ENCODE measurements at places on chromosomes 4 and X.

- DNase-seq = no peak
These were observed 13.4 kb downstream of the TBC1D9 start for GRCh38 chr4:140742838-140743193.

DNA sequence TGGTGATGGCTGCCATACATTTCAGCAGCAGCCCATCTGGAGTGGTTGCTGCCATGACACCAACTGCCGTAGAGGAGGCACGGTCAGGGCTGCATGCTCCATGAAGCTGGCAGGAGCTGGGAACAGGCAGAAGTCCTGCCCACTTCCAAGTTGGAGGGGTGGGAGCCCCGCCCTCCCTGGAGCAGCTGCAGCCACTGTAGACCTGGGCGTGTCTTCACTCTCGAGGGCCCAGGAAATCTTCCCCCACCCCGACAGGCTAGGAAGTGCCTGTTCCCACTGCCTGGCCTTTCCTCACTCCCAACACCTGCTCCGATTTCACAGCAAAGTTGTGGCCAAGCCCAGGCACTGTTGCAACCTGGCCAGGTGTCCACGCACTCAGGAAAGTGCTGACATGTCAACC lies 42.3 kb downstream of the NALF2 start:
- DNase-seq = no peak

GRCh38 chr4:24896056-24896455 lies 16.8 kb downstream of the CCDC149 start:
- DNase-seq = no peak

DNA sequence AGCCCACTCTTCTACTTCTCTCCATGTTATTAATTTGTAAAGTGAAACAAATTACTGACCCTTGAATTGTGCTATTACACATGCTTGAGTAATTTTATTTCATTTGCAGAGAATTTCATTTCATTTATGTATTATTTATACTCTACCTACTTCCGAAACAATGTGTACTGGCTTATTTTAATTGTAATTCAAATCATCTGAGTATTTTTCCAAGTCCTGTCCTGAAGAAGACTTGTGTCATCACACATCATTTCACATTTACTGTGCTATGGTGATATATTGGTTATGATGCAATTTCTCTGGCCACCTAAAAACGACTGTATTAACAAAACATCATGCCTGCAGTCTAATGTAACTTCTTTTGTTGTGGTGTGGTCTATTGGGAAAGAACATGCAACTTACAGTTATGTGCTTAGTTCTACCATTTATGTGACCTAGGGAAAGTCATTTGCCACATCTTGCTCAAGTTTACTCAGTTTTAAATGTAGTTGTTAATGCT lies 384.5 kb downstream of the RPA4 start:
- DNase-seq = peak; percentile 29

GRCh38 chr4:99915449-99915848 lies 21.2 kb upstream of the LAMTOR3 start:
- DNase-seq = peak; percentile 4

DNA sequence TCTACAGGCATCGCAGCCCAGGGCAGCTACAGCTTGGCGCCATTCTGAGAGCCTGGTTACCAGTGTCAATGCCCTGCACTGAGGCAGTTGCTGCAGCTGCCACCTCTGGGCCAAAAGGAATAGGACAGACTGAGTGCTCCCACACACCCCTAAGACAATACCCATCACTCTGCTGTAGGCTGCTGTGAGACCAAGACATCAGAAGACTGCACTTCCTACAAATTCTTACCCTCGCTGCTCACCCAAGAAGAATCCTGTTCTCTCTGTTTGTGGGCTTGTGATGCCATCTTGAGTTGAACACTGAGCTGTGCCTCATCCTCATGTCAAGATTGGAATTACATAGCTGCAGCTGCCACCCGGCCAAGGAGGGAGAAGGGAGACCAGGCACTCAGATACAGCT lies 1847.0 kb upstream of the PCDH10 start:
- no peak for DNase-seq

GRCh38 chrX:93259029-93259428 lies 414.3 kb downstream of the NAP1L3 start:
- no peak for DNase-seq

GRCh38 chr4:145720656-145721055 lies 40.7 kb downstream of the C4orf51 start:
- DNase-seq = no peak

- no peak for DNase-seq
These were observed 113.0 kb downstream of the ANAPC10 start for GRCh38 chr4:144985014-144985413.

DNA sequence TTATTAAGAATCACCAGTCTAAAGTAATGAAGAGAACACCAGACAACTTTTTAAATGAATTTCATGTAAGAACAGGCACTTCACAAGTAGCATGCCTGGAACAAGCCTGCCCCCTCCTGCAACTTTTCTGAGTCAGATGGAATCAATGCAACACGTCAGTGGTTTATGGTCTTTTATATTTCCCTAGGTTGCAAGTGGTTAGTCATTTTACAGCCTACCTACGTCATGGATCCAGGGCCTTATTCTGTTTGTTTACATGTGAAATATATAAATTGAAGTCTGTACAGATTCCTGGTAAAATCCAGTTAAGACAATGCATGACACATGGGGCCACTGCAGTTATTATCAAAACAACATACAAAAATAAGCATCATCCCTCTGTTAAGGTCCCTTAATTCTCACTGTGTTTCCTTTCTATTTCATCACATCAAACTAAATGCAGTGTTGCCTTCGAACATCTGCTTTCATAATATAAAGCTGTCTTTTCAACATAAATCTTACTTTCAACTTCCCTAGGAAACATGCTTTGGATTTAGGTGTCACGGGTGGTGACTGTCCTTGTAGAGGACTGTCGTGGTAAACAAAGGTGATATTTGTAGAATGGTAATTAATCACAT lies 309.3 kb downstream of the FRMPD4 start:
- peak; percentile 81 for DNase-seq

DNA sequence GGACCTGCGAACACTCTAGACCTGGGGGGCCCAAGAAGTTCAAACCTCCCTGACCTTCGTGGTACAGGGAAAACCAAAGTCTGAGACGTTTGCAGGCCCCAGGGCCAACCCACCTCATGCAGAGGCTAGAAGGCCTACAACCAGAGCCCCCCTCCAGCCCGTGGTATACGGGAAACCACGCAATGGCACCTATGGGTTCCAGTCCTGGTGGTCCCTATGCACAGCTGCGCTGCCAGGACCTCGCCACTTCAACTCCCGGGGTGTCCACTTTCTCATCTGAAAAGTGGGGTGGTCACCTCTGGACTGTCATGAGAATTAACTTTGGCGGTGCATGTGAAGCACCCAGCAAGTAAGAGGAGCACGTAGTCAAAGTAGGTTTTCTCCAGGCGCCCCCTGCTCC lies 8.4 kb upstream of the MSX1 start:
- no peak for DNase-seq

DNA sequence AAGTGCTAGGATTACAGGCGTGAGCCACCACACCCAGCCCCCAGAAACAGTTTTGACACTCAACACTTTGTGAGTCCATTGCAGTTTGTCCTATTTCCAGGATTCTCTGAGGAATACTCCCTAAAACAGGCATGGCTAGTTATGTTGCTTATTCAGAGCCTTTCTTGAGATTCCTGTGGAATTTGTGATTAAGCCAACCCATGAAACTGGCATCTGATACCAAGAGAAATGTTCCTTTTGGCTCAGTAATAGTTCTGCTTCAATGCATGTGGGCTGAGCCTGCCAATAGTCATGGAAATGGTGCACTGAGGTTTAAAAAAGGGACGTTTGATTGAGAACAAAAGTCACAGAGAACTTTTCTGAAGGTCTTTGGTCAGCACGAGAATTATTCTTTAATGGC lies 241.7 kb downstream of the PPP1R2C start:
- DNase-seq = no peak

DNA sequence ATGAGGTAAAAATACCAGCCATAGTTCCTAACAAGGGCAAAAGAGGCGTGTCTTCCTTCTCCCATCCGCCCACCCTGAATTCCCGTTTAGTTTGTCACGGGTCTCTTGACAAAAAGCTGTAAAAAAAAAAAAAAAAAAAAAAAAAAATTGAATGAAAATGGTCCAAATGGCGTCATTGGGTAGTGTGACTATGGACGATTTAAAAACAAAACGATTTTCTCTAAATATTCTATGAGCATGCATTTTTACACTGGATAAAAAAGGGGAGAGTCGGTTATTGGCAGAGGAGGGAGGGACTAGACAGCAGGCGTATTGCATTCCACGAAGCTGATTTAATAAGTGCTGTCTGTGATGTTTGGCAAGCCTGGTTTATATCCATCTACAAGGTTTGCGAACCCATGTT lies at the start of gene FAM133A:
Gene FAM133A (plus strand): TSS at position 338 of the 403 bp plus-strand sequence. CDS start 35,214 bp downstream, outside the sequence.
- peak; percentile 73 for DNase-seq

DNA sequence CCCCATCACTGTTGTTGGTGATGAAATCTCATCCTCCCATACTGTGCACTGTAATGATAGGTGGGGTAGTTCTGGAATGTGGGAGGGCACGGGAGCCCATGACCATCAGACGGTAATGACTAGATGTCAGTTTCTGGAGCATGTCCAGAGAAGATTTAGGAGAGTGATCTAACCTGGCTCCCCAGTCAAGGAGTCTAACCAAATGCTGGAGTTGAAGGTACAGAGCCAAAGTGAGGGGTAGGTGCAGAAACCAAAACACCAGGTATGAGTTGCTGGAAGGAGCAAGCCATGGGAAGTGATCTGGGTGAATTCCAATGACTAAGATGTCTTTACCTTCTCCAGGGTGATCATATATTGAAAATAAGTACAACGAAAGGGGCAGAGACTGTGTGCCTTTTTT lies 296.9 kb downstream of the INPP4B start:
- DNase-seq = no peak

GRCh38 chr4:2433609-2434350 lies 15.0 kb downstream of the CFAP99 start:
- DNase-seq = no peak

DNA sequence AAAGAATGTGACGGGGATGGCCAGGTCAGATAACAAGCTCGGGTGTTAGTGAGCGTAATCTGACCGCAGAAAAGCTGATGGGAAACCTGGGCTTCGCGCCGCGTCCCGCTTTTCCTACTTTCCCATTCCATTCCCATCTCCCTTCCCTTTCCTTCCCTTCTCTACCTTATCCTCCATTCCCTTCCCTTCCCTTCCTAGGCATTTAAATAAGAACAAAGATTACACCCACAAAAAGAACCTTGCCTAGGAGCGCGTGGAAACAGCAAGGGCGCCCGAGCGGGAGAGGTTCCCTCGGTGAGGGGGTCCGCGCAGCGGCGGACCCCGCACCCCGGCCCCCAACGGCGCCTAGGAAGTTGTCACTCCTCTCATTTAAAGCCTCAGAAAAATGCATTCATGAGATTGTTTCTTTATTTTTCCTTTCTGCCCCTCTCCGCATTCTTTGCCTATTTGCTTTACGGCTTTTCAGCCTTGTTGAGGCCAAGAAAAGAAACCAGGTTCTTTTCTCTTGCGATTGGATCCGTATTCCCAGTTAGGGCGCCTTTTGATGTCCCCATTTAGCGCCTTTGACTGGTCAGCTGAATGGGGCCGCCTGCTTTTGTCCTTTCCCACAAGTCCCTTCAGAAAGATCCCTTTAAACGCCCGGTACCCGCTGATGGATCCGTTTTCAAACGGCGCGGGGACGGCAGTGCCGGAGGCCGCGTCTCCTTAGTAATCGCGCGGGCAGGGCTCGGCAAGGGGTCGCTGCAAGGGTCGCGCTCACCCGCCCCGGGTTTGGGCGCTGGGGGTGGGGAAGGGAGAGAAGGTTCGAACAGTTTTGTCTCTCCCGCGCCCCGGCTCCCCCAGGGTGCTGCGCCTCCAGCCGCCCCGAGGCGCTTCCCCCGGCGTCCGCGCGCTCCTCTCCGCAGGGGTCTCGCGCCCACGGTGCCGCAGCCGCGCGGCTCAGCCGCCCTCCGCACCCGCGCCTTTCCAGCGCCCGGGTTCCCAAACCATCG lies 54.1 kb upstream of the TMEM33 start:
- DNase-seq = peak; percentile 9

DNA sequence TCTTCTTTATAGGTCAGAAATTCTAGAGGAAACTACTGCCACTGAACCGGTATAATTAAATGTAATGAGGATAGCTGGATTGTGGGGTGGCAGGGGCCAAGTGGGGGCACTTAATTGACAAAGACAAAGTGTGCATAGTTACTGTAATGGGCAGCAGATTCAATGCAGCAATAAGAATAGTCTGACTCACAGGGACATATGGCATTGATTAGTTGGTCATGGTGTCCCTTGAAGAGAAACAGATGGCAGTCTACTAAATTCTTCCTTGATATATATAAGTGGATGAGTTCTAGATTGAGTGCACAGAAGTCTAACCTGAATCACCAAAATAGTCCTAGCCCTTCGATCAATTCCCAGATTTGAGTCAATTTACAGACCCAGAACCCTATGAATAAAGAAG lies 31.6 kb downstream of the ETDC start:
- peak; percentile 28 for DNase-seq

DNA sequence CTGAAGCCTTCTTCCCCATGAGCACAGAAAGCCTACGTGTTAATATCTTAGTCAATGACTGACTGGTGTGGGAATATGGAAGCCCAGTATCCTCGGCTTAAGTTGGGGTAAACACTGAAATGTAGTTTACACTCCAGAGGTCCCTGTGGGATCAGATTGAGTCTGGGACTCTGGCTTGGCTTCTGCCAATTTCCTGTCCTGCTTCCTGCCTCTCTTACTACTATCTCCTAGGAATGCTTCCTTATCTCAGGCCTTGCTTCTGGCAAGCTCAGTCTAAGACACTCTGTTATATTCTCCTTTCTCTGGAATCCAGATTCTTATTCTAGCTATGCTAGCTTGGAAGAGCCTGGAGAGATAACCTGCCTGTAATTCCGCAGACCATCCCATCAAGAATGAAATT lies 174.0 kb upstream of the LDB2 start:
- no peak for DNase-seq

DNA sequence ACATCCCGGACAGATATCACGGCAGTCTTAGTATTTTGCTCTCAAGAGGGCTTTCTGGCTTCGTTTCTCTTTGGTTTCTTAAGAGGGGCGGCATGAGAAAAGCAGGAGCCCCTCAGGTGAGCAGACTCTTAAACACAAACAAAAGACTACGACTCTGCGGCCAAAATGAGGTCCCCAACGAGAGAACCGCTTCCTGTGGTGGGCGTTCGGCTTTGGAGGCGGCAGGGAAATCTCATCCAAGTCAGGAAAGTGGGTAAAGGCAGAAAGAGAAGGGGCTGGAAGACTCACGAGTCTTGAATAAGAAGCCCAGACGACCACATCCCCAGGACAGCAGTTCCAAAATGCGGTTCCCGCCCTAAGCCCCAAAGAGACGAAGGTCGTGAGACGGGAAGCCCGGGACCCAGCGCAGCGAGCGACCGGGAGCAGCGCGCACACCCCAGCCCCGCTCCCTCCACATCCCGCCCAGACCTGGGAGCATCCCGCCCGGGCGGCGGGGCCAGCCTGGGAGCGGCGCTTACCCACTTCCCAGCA lies 409 bp downstream of the UGDH start:
- no peak for DNase-seq

DNA sequence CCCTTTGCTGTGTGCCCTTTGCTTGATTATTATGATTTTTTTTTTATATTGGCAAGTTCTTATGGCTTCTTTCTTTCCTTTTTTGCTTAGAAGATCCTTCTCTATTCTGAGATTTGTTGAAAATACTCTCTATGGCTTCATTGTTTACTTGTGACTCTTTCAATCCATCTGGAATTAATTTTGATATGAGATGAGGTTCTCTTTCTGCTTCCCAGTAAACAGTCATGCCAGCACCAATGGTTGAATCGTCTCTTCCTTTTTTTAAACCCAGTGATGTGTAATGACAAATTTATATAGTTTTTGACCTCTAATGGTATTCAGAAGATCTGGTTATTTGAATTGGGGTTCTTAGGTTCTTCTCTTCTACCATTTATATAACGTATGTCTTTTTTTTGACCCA lies 121.8 kb downstream of the ARHGAP10 start:
- DNase-seq = no peak

- DNase-seq = peak; percentile 59
These were observed 132.6 kb upstream of the ANK2 start for GRCh38 chr4:112916868-112917267.

Measured in astrocyte of the spinal cord (primary cell).